LoVo (cell line): ENCODE measurements at places on chromosomes 2 and 18.

DNA sequence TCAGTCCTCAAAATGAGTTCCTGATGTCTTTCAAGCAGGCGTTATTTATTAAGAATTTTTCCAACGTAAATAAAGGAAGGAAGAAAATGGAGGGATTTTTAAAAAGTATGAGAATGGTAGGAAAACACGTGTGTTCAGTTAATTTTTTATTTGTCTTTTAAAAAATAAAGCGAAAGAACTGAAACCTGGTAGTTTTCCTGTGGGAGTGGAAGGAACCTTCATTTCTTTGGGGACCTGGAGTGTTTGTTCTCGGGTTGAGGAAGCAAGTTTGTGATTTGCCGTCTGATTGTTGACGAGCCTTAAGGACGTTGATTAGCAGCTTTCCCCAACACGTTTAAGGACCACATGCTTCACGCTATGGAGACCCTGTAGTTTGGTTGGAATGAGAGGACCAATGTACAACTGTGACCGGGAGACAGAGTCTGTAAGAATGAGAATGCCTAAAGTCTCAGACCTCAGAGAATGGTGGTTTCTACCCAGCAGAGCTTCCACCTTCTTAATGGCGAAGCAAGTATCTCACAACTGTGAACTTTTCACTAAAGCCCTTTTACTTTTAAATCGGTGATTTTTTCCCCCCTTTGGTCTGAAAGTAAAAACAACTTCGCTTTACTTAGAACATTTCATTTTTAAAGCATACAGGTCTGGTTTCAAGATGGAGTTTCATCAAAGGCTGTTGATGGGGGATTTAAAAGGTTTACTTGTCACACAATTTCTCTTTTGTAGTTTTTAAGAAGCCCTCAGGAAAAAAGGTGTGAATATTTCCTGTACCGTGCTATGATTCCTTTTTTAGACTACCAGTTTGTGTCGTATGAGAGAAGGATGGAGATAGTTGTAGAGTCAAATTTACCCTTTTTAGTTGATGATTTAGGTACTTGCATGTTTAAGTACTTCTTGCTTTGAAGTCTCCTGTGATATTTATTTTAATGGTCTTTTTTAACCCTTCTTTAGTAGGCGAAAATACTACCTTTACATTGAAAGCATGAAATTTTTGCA, 1.4 kb downstream of the TTC39C start:
- no peak for DNase-seq

- no peak for DNase-seq
Measured at GRCh38 chr2:192687015-192687414, 492.3 kb upstream of the TMEFF2 start.

GRCh38 chr2:115285416-115285815, 843.0 kb downstream of the DPP10 start:
- DNase-seq = no peak

DNA sequence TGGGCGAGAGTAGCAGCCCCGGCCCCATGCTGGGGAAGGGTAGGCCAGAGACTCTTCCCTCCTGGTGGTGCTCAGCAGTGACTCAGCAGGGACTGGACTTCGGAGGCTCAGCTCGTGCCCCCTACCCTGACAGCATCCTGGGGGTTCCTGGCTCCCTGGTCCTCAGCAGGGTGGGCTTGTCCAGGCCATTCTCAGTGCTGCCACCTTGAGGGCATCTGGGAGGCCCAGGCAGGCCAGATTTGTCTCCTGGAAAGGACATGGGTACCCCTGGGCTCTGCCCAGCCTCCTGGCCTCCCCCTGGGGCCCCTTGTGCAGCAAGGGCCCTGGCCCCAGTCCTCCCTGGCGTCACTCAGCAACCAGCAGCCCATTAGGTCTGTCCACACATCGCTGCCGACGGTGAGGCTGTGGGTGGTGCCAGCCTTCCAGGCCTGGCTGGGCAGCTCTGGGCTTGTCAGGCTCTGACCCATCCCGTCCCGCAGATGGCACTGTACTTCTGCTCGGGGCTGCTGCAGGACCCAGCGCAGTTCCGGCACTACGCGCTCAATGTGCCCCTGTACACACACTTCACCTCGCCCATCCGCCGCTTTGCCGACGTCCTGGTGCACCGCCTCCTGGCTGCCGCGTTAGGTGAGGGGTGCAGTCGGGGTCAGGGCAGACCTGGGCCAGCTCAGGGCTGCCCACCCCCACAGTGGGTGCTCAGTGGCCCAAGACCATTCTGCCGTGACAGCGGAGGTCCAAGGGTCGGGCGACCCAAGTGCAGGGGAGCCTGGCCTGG, 45.0 kb upstream of the ALPP start:
- no peak for DNase-seq

DNA sequence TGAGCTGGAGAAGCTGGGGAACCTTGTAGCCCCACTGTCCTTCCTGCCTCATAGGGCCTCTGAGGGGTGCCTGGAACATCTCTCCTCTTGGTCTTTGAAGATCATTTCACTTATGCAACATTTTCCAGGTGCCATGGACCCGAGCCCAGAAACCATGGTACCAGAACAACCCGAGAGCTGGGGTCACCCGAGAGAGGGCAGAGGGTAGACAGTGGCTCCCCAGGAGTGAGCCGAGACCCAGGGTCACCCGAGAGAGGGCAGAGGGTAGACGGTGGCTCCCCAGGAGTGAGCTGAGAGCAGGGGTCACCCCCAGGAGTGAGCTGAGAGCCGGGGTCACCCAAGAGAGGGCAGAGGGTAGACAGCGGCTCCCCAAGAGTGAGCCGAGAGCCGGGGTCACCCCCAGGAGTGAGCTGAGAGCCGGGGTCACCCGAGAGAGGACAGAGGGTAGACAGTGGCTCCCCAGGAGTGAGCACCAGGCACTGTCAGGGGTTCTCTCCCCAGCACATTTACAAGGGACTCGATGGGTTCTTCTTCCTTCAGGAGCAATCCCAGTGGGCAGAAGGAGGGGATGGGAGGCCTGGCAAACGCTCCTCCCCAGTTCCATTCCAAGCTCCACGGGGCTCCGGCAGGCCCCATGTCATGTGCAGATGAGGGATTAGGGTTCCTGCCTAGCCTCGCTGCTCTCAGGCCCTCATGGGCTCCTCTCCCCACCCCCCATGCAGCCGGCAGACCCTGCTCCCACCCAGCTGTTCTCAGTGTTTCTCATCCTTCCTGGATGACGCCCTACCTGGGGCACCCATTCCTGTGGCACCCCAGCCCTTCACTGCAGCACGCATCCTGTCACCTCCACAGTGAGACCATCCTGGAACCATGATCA, 163.5 kb downstream of the RTP5 start:
- no peak for DNase-seq

DNA sequence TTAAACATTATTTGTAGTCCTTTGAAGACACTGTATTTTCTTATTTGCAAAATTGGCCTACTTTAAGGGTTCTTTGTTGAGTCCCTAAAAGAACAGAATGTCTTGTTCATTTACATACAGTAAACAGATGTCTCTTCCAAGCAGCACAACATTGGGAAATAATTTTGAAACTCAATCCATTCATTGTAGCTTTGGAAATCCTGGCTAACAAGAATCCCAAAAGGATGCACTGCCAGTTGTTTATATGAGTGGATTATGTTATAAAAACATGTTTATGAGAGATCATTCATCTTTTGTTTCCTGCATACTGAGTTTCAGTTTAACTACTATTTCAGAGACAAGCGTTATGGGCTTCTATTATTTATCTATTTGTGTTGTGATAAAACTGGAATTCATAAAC, 499.3 kb downstream of the PID1 start:
- no peak for DNase-seq

DNA sequence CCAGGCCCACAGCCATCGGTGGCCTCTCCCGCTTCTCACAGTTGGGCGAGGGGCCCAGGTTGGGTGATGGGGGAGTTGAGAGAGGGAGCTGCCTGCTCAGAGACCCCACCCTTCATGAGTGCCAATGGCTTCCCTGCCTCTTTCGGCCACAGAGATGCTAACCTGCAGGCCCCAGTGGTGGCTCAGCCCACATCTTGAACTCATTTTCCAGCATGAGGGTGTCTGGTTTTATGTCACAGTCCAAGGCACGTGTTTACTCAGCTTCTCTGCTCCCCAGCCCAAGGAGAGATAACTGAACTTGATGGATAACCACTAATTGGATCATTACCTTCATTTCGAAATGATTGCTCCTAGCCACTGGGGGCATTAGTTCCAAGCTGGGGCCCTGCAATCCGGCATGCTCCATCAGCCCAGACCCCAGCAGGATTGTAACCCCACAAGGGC, 45.9 kb upstream of the SIX2 start:
- no peak for DNase-seq

DNA sequence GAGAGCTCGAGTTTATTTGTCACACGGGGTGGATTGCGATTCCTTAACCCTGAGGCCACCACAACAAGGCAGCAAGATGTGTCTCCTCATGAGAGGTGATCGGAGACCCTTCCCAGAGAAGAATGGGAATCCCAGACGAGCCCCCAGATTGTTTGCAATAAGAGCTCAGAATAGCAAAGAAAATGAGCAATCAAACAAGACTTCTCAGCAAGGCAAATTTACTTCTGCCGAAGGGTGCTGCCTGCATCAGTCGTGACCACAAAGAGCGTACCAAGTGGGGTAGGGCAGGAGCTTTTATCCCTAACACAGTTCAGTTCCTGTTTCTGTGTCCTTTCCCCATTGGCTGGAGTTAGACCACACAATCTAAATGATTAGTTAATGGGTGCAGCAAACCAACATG, 237.5 kb upstream of the SYT4 start:
- DNase-seq = no peak

DNA sequence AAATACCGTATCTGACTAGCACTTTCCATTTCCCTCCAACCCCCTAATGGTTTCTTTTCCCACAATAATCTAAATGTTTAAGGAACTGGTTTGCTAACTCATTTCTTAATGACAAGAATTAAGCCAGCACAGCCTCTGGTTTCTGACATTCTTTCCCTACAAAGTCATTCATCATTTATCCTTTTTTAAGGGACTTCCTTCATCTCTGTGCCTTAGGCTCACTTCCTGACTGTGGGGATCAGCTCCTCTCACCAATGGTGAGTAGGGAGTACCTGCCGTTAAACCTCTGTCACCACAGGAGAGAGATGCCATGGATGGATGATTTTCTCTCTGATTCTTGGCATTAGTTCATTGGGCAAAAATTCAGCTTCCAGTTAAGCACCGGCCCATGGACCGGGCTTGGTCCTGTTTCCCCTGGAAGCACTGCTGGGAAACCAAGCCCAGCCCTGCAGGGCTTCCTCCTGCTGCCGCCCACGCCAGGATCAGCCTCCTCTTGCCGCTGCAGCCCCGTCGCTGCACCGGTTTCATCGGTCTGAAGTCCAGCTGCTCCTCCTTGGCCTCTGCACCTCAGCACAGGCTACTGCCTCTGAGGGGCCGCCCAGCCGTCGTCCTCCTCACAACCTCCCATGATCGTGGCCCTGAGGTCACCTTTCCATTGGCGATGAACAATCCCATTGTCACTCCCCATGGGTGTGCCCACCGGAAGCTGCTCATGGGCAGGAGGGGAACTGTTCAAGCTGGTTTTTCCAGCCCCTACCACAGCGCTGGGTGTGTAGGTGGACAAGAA, 64.0 kb upstream of the ZNF516 start:
- DNase-seq = no peak

- DNase-seq = no peak
Measured at GRCh38 chr2:190162851-190163250, 100.3 kb upstream of the MSTN start.

DNA sequence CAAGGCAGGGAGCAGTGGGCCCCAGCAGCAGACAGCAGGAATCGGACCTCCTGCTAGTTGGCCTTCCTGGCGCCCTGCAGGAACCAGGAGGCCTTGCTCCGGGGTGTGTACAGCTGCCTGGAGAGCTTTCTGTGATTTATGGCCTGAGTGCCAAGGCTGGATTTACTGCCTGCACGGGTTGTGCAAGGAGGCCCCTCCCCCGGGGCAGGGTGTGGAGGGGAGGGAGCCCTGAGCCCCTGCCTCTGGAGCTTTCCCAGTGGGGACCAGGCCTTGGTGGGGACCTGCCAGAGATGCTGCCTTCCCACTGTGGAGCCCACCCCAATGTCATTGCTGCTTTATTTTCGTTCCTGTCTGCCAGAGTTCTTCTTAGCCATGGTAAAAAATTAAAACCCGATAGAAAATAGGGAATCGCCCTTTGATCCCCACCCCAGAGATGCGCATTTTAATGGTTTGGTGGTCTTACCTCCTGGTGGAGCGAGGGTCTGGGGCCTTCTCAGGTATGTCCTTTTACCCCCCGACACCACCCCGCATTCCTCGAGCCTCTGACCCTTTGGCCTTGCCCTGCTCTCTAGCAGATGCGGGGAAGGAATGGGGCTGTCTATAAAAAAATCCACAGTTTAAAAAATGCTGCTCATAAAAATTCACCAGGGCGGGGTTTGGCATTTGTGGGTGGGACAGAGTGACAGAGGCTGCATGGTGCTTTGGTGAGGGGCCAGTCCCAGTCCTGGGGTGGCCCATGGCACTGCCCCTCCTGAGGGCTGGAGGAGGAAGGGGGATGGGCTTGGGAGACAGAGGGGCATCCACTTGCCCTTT, 6.9 kb upstream of the RALB start:
- peak; percentile 84 for DNase-seq

DNA sequence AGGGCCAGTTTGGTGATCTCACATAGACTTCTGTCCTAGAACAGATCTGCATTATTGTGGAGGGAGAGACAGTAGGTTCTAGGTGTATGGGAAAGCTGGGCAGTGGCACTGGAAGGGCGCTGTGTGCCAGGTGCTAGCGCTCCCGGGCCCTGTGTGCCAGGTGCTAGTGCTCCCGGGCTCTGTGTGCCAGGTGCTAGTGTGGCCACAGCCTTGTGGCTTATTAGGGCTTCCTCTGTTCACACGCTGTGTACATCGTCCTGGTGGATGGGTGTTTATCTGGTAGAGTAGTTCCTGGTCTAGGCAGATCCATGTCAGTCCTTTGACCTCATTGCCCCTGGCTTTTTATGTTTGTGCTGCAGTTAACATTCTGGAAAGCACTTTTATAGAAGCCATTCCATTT, 263.4 kb downstream of the AGAP1 start:
- no peak for DNase-seq

- DNase-seq = no peak
Measured at GRCh38 chr18:60639836-60640235, 267.3 kb upstream of the MC4R start.

DNA sequence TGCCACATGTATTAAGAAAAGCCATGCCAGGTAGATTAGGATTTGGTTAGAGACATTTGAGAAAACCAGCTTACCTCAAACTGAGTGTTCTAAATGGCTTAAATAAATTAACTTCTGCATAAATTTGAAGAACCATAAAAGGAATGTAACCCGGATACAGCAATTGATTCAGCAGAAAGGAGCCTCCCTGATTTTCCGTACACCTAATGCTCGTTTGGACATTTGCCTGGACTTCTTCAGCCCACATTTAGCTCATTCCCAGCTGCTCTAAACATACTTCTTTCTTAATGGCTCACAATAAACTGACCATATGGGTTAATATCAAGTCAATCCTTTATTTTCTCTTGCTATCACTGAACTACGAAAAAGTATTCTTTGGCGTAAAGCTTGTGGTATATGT, 392.4 kb downstream of the ZNF516 start:
- no peak for DNase-seq

GRCh38 chr2:44579837-44580230, 218.1 kb downstream of the CAMKMT start:
- no peak for DNase-seq

- no peak for DNase-seq
Measured at GRCh38 chr2:12251121-12251520, 465.6 kb upstream of the TRIB2 start.
